MCF 10A (cell line): ENCODE measurements at places on chromosomes 3 and 15. TPM values are rescaled to one million over a fixed set of nuclear protein-coding genes. Genes with fewer than 3 reads are reported as not detected.
A peak's percentile ranks its signal among the peaks of the same experiment; 100 is the strongest.

The ZIC1 gene
- not detected in 2 replicates for total RNA-seq

GRCh38 chr3:197598404-197598980 lies 42.7 kb upstream of the BDH1 start:
- no peak for DNase-seq

DNA sequence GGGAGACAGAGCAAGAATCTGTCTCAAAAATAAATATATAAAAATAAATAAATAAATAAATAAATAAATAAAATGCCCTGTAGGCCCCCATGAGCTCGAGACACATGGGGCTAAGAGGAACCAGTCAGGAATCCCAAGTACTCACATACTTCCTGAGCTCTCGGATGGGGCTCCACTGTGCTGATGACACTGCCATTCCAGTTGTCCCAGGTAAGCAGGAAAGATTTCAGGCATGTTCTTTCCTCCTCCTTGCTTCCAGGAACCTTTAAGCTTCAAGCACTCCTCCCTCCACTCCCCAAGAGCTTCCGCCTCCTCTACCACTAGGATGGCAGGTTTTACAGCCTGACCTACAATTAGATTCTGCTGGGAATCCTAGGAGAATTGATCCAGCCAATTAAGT lies 113.4 kb downstream of the SLC49A4 start:
- no peak for DNase-seq

DNA sequence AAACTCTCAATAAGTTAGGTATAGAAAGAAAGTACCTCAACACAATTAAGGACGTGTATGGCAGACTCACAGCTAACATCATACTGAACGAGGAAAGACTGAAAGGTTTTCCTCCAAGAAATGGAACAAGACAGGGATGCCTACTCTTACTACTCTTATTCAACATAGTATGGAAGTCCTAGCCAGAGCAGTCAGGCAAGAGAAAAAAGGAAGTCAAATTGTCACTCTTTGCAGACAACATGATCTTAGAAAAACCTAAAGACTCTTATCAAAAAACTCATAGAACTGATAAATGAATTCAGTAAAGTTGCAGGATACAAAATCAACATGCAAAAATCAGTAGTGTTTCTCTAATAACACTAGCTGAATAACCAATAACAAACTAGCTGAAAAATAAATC lies 96.0 kb downstream of the C3orf70 start:
- DNase-seq = no peak

- no peak for DNase-seq
These were observed 928.3 kb downstream of the NSUN3 start for GRCh38 chr3:94990952-94991705.

- no peak for DNase-seq
These were observed 130.1 kb downstream of the RTP4 start for GRCh38 chr3:187498211-187498724.

DNA sequence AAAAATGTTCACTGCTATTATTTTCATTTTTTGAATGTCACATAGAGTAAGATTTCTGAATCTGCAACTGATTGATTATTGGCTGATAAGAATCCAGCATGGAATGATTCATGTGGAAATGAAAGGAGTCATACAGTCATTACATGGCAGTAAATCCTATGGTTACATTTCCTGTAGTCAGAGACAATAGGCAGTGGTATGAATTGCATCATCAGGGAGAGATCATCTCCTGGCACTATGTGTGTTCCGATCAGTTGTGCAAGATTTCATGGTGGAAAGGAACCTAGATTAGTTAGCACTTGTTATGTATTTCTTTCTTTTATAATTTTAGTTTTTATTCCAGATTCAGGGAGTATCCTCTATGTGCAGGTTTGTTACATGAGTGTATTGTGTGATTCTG lies 38.8 kb downstream of the SLC12A1 start:
- DNase-seq = peak; percentile 81

DNA sequence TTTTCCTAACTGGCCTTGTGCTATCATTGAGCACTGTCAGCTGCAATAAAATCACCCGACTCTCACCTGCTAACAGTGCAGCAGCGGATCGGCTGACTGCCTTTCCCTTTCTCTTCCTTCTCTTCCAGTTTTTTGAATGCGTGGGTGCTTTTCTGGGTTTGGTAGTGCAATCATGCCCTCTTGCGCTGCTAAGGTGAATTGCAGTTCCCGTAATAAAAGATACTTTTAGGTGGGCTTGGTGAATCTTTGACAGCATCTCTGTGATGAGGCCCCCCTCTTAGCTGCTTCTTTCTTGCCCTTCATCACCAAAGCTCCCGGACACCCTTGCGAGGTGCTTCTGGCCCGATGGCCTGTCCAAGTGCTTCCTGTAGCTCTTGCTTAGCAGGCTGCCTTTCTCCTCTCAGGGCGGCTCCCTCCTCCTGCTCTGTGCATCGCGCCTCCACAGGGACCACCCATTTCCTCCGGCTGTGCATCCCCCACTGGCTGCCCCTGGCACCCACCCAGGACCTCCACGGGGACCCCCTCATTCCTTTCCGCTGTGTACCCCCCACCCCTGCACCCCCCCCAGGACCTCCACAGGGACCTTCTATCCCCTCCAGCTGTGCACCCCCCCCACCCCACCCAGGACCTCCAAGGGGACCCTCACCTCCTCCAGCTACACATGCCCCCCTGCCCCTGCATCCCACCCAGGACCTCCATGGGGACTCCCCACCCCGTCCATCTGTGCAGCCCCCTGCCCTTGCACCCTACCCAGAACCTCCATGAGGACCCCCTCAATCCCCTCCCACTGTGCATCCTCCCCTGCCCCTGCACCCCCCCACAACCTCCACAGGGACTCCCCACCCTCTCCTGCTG lies 50.8 kb upstream of the RPL32 start:
- DNase-seq = peak; percentile 65

DNA sequence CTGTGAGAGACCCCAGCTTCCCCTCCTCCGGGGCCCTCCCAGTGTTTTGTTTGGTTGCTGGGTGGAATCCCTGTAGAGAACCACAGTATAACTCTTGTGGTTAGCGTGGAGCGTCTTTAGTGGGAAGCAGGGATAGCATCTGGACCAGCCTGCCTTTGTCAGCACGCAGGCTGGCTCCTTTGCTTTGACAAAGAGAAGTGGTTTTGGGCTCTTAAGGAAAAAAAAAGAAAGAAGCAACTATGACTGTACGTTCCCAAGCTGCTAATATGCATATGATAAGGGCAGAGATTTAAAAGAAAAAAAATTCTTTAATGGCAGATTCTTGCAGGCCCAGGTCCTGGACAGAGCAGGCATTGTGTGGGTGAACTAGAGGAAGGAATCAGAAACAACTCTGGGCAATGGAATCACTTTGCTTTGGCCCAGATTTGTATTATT lies 340.8 kb upstream of the CTDSPL start:
- DNase-seq = no peak

The HRG gene
- total RNA-seq = 0.16 and 0.20 TPM in 2 replicates

GRCh38 chr3:155494332-155494731 lies 200.8 kb upstream of the STRIT1 start:
- no peak for DNase-seq

The PIAS1 gene
- total RNA-seq = 32.9 and 36.8 TPM in 2 replicates

DNA sequence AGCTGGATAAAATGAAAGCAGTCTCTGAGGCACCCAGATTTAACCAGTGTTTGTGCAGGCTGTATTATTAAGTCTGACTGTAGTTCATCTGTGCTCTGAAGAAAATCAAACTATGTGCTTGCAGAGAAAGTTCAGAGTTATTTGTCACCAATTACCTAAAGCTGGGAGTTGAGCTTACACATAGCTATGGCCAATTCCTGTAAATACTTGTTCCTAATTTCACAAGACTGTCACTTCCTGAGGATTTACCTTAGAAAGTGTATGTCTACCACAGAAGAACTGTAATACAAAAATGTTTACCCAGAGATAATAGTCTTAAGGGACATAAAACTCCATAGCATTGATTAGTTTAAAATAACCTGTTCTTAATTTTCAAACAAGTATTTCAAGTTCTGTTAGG lies 628.4 kb upstream of the TGFBR2 start:
- peak; percentile 12 for DNase-seq

The GOLGA6L7 gene
- not detected in 2 replicates for total RNA-seq

The CCDC39 gene
- not detected in 2 replicates for total RNA-seq

- DNase-seq = no peak
These were observed 1.5 kb downstream of the CORO2B start for GRCh38 chr15:68580026-68580882.

DNA sequence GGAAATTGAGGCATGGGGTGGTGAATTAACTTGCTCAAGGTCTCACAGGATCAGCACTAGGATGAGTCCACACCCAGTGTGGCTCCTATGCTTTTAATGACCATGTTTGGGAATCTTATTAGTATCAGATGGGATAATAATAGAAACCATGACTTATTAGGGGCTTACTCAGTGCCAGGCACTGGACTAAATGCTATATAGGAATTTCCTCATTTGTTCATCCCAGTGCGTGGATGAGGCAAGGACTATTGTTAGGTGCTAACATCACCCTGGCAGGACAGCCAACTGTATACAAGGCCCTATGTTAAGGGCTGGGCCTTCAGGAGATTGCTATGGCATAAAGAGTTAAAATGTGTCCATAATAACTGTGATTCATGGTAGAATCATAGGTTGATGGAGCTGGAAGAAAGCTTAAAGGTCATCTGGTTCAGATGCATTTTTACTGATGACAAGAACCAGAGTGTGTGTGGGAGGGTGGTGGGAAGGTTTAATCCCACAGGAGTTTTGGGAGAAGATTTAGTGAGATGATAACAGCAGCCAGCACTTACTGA lies 4.7 kb upstream of the FEM1B start:
- DNase-seq = peak; percentile 80

- DNase-seq = no peak
These were observed at the start of gene CALML4 for GRCh38 chr15:68204776-68205557. CALML4 (minus strand) TSS chr15:68205332; CDS start chr15:68205247, 85 bp downstream.

The PP2D1 gene
- total RNA-seq = not detected in 2 replicates

DNA sequence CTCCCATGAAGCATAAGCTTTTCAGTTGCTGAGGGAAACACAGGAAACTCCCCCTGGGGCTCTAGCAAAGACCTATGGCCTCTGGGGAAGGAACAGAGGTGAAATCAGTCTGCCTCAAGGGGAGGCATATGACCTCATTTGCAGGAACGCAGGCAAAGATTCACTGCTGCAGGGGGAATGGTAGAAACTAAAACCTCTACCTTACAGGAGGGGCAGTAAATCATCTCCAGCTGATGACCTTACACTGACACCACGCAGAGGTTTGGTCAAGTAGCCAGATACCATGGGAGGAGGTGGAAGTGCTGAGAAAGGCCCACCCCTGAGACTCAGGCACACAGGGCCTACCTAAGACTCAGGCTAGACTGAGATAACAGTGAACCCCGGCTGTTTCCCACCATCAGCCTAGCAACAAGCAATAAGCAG lies 81.1 kb downstream of the RAD18 start:
- DNase-seq = no peak

- no peak for DNase-seq
These were observed 78.6 kb upstream of the ADAMTS9 start for GRCh38 chr3:64766440-64766839.

- peak; percentile 36 for DNase-seq
These were observed 11.3 kb downstream of the ADAM10 start for GRCh38 chr15:58738046-58738707.

The CCDC33 gene
- not detected in 2 replicates for total RNA-seq

DNA sequence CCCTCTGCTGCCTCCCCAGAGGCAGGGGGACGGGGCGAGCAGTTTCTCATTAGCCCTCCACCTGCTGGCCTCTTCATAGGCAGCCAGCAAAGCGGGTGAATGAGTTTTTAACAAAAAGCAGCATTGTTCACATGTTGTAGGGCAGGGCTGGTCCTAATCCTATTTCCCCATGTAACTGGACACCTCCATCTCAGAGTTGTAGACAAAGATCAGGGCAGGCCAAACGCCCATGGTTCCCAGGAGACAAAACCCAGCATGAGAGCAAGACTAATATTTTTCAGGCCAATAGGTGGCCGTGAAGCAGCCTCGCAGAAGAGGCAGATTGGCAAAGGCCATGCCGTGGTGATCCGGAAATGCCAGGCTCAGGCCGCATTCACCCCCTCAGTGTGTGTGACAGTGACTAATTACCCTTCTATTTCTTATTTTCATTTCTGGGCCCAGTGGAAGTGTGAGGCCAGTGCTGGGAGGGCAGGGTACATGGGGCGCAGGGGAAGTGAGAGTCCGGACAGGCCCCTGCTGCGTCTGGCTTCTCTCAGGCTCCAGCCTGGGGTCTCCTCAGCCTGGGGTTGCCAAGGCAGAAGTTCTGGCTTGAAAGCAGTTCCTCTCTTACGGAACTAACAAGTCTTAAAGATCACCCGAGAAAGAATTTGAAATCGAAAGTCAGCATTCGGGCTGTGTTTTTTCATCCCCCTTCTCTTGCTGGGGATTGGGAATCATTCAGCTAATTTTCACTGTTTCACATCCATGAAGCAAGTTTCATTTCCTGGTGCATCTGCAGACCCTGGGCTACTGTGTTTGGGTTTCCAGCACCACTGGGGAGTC lies 64.8 kb downstream of the BOC start:
- peak; percentile 54 for DNase-seq

The FANCD2OS gene
- total RNA-seq = not detected in 2 replicates

DNA sequence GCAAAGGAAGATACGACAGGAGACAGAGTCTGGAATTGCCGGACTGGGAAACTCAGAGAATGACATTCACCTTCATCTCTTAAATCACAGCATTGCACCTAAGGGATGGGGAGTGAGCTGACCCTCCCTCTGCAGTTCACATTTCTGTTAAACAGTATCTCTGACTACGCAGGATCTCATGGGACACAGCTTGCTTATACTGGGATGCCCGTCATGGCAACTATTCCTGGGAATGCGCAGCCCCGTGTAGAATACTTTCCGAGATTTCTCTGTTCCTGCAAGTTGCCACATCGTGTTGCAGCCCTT lies 232.5 kb upstream of the HES1 start:
- DNase-seq = no peak

The LRRC57 gene
- 18.3 and 24.7 TPM in 2 replicates for total RNA-seq

GRCh38 chr3:10447527-10448260 lies 57.7 kb downstream of the ATP2B2 start:
- no peak for DNase-seq

GRCh38 chr3:187832202-187832601 lies 86.9 kb upstream of the BCL6 start:
- DNase-seq = no peak

- DNase-seq = no peak
These were observed 470.1 kb upstream of the ARRDC4 start for GRCh38 chr15:97490429-97490828.

DNA sequence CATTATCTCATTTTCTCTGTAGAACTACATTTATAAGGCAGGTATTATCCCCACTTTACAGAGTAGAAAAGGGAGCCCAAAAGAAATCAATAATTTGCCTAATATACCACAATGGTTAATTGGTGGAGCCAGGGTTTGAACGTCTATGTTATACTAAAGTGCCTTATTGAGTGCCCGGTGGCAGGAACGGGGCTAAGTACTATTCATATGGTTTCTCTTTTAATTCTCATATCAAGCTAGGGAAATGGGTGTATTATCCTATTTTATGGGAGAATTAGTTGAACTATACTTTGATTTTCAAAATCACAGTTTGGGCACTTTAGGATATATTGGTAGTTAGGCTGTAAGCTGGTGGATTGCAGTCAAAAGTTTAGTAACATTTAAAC lies 1.5 kb downstream of the CEP97 start:
- no peak for DNase-seq

The GRAMD2A gene
- 0.42 and 0.93 TPM in 2 replicates for total RNA-seq

DNA sequence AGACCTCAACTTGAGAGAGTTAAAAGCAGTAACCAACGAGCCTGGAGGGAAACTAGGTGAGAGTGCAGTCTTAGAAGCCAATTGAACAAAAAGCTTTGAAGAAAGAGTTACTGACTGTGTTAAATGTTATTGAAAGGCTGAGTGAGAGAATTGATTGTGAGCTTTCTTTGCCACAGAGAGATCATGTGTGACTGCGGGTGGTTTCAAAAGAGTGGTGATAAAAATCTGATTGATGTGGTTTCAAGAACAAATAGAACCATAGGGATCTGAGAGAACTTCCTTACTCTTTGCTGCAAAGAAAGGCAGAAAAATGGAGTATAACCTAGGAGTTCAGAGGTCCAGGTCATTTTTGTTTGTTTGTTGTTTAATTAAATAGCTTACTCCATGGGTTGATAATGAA lies 759.9 kb upstream of the ALCAM start:
- no peak for DNase-seq
